ENCODE measurements at places on chromosomes 1 and 21.

GRCh38 chr21:20020026-20020425 lies 978.2 kb upstream of the NCAM2 start:
- no peak for DNase-seq

- DNase-seq: no peak
Observed at GRCh38 chr1:183195142-183195574, 9.1 kb downstream of the LAMC2 start.

DNA sequence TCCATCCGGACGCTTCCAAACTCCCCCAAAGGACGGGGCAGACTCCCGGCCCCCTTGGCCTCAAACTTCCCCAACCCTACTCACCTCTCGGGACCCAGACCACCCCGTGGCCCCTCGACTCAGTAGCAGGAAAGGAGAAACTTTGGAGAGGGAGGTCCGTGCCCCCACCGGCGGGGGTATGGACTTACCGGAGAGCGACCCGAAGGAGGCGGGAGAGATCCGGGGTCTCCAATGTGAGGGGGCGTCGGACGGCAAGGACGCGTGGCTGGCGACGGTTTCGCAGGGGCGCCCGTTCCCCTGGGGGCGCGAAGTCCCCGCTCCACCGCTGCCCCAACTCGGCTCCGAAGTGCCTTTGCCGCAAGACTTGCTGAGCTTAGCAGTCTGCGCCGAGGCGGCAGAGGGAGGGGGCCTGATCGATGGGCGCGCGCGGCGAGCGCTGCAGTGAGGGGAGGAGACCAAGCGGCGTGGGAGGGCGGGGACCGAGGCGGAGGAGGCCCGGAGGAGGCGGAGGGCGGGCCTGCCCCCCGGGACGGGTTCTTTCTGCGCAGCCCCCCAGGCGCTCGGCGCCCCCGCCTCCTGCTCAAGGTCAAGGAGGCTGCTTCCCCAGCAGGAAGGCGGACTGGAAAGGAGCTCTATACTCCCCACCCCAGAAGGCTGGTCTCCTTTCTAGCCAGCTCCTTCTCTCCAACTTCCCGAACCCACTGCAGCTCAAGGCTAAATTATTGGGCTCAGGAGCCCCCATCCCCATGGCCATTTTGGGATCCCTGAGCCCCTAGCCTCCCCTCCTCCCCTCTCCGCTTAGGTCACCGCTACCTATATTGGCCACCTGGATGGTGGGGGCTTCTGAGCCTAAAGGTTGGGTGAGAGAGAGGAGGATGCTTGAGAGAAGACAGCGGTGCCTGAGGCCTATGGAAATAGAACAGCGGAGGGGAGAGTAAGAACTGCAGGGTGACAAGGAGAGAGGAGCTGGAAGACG lies at the start of gene SYT2:
Gene SYT2, minus strand, starts transcription at position 385 of the 976 bp plus-strand sequence. CDS start 104,682 bp downstream, outside the sequence.
- no peak for DNase-seq

DNA sequence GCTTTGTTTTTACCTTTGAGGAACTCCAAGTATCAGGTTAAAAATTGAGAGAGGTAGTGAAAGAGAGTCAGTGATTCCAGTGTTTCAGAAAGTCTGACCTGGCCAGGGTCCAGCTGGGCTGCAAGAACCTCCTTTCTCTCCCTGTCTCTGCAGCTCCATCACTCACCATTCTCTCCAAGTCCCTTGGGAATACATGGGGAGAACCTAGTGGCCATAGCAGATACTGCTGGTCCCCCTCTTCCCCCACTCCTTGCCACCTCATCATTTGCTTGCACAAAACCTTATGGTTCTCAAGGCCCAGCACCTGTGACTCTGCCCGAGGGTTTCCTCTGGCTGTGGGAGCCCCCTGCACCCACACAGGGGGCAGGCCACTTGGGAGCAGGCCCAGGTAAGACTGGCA lies 279.5 kb downstream of the KIF26B start:
- DNase-seq: no peak

- no peak for DNase-seq
Observed at GRCh38 chr21:45593162-45594022, 50.1 kb upstream of the PCBP3 start.

DNA sequence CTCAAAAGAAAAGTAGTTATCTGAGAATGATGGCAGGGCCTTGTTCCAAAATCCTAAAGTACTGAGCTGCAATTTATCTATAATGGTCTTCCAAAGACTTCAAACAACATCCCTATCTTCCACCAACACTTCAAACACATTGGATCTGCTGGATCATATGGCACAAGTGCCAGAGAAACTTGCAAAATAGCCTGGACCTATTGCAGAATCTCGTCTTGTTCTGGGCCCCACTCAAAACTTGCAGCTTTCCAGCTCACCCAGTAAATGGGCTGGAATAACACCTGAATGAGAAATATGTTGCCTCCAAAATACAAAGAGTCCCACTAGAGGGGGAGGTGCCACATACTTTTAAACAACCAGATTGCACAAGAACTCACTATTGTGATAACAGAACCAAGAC lies 44.0 kb upstream of the PKN2 start:
- DNase-seq: no peak
